ENCODE measurements at places on chromosomes 4 and X. TPM values are rescaled to one million over a fixed set of nuclear protein-coding genes. Genes with fewer than 3 reads are reported as not detected.

CNGA1 gene
- not detected for total RNA-seq

COX7B2 gene
- not detected for total RNA-seq

BEND4 gene
- not detected for total RNA-seq

AKAP14 gene
- not detected for total RNA-seq

TCEAL8 gene
- total RNA-seq: 97.5 TPM
